Activated CD4-positive, alpha-beta T cell treated with anti-CD3 and anti-CD28 coated beads, Interleukin-2, amount 50 U/mL, for 48 hours (primary cell): ENCODE measurements at places on chromosomes 5 and 9.

DNA sequence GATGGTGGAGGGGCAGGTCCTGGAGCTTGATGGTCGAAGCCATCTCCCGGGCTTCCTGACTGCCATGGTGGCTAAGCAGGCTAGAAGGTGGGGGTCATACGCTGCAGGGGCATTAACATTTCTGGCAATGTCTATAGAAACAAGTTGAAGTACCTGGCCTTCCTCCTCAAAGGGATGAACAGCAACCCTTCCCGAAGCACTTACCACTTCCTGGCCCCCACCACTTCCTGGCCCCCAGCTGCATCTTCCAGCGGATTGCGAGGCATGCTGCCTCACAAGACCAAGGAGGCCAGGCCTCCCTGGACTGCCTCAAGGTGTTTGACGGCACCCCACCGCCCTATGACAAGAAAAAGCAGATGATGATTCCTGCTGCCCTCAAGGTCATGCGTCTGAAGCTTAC is 97.0 kb upstream of the MOCS2 start:
- no peak for DNase-seq

GRCh38 chr9:111035543-111036428 is 2.5 kb downstream of the LPAR1 start:
- no peak for DNase-seq

DNA sequence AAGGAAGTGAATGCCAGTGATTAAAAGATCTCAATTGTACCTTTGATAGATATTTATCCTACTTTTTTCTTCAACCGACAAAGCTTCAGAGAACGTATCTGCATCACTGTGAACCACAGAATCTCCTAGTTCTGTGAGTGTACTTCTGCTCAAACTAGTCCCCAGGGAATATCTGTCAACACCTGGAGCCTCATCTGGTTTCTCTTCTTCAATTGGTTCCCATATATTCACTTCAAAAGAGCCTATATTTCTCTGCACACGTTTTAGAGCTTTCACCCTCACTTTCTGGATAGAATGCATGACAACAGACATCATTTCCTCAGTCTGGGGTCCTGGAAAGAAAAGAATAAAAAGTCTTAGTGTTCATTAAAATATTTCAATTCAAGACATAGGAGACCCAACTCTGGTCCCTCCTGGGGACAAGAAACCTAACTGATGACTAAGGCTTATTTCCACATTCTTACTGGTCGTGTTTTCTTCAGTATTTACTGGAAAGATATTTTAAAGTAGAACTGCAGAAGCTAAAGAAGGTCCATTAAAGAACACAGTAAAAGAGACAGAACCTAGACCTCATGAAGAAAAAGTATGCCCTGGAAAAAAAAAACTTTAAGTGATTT is 64.3 kb downstream of the CPLANE1 start:
- DNase-seq: no peak

DNA sequence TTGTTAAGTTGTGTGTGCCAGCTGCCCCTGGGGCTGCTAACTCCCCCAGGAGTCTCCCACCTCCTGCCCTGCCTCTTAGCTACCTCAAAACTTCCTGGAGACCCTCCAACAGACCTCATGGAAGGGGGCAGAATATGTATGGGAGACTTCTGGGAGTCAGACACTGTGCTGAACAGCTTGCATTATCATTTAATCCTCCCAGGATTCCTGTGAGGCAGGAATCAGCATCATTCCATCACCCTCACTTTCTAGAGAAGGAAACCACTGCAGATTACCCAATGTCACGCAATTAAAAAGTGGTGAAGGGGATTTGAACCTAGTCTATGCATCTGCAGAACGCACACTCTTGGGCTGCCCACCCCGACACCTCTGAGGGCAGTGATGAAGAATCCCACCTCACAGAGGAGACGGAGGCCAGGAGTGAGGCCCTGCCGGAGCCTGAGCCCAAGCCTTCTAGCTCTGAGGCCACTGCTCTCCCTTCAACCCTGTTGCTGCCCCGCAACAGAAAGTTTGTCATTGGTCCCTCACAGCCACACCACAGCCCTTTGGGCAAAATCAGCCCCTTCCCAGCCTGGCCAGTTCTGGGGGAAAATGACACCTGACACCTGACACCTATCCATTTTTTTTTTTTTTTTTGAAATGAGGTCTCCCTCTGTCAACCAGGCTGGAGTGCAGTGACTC is 30.3 kb upstream of the IL17B start:
- DNase-seq: no peak

GRCh38 chr9:86902991-86903733 is 44.1 kb downstream of the GAS1 start:
- no peak for DNase-seq

GRCh38 chr5:137470111-137470920 is 28.8 kb downstream of the SPOCK1 start:
- DNase-seq: no peak

DNA sequence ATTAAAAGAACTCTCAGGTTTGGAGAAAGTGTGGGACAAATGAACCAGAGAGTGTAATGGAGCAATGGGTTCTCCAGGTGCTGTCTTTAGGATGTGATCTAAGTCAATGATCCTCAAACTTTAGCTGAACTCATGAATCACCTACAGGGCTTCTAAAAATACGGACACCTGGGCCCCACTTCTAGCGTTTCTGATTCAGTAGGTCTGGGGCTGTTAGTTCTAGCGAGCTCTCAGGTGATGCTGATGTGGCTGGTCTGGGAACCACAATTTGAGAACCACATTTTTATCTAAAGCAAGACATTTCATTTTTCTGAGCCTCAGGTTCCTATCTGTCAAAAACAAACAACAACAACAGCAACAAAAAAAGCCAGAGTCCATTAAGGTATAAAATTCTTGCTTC is 35.1 kb upstream of the PCA3 start:
- DNase-seq: no peak

- no peak for DNase-seq
Measured at GRCh38 chr5:568809-569208, 43.3 kb upstream of the CEP72 start.

- no peak for DNase-seq
Measured at GRCh38 chr5:66769839-66770617, 173.8 kb downstream of the MAST4 start.

DNA sequence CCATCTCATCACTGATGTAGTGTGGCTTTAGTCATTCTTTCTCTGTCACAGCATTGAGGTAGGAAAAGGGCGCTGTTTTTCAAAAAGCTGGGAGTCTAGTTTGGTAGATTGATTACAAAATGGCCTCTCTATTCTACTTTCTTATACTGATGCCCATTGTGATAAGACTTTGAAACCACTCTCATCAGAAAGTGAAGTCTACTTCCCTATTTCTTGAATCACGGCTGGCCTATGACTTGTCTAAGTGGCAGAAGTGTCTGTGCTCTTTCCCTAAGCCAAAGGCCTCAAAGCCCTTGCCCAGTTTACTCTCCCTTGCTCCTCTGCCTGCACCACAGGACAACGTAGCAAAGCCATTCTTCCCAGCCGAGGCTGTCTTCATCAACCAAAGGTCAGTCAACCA is 83.0 kb upstream of the IL33 start:
- no peak for DNase-seq

GRCh38 chr5:10009802-10010201 is 239.9 kb downstream of the ATPSCKMT start:
- no peak for DNase-seq

GRCh38 chr5:167822241-167822640 is 469.2 kb upstream of the WWC1 start:
- DNase-seq: no peak

GRCh38 chr9:124349675-124350493 is 65.4 kb downstream of the PSMB7 start:
- DNase-seq: no peak

- no peak for DNase-seq
Measured at GRCh38 chr5:148904440-148904839, 78.0 kb downstream of the ADRB2 start.

GRCh38 chr5:96752341-96753016 is 55.3 kb downstream of the ERAP1 start:
- no peak for DNase-seq

- DNase-seq: no peak
Measured at GRCh38 chr5:14263699-14264098, 120.6 kb downstream of the TRIO start.

- no peak for DNase-seq
Measured at GRCh38 chr5:1478271-1479035, 33.2 kb upstream of the SLC6A3 start.

GRCh38 chr5:157348049-157348400 is 82.1 kb downstream of the CYFIP2 start:
- DNase-seq: no peak
